Posterior vena cava (tissue), 2 donors: ENCODE measurements at places on chromosomes 13 and 19.
A peak's percentile ranks its signal among the peaks of the same experiment; 100 is the strongest.

- peak; percentile 99 for DNase-seq
Observed at GRCh38 chr19:46856062-46857022, 4.5 kb upstream of the ARHGAP35 start.

GRCh38 chr13:85666356-85666755 lies 132.9 kb downstream of the SLITRK6 start:
- no peak for DNase-seq

GRCh38 chr13:59730026-59730425 lies 433.7 kb downstream of the DIAPH3 start:
- no peak for DNase-seq

GRCh38 chr19:45794627-45795026 lies 2.0 kb upstream of the DMWD start:
- no peak for DNase-seq

GRCh38 chr19:33350538-33351309 lies 22.8 kb upstream of the CEBPG start:
- peak; percentile 87 for DNase-seq

GRCh38 chr13:113058988-113059850 lies 46.4 kb upstream of the F7 start:
- peak; percentile 67 for DNase-seq

GRCh38 chr19:15331419-15332310 lies 674 bp downstream of the BRD4 start:
- DNase-seq = peak; percentile 89
